ENCODE measurements at places on chromosomes 4 and X. TPM values are rescaled to one million over a fixed set of nuclear protein-coding genes. Genes with fewer than 3 reads are reported as not detected.

TCEANC gene
- 14.1 TPM for total RNA-seq

SRPX2 gene
- 13.0 TPM for total RNA-seq

ATOH1 gene
- total RNA-seq: not detected

JAKMIP1 gene
- total RNA-seq: not detected

XPNPEP2 gene
- 3.7 TPM for total RNA-seq

LDB2 gene
- total RNA-seq: 55.8 TPM

TMEM35A gene
- total RNA-seq: 1.6 TPM

CT47B1 gene
- not detected for total RNA-seq

TRIM75 gene
- total RNA-seq: under 0.01 TPM

PHOX2B gene
- not detected for total RNA-seq

PABPC5 gene
- 6.3 TPM for total RNA-seq

EPGN gene
- 0.52 TPM for total RNA-seq

SPANXA1 gene
- total RNA-seq: not detected

TEX13B gene
- not detected for total RNA-seq

TLR1 gene
- 6.3 TPM for total RNA-seq

GYPE gene
- 2.1 TPM for total RNA-seq

MAGEA10 gene
- total RNA-seq: not detected

PDGFRA gene
- total RNA-seq: 118 TPM

MED12 gene
- total RNA-seq: 37.6 TPM

TMPRSS11A gene
- total RNA-seq: not detected
